Stimulated activated CD8-positive, alpha-beta memory T cell treated with anti-CD3 and anti-CD28 coated beads, Interleukin-4, amount 100 ng/mL, for 1 hour (primary cell): ENCODE measurements at places on chromosomes 7 and 10.

DNA sequence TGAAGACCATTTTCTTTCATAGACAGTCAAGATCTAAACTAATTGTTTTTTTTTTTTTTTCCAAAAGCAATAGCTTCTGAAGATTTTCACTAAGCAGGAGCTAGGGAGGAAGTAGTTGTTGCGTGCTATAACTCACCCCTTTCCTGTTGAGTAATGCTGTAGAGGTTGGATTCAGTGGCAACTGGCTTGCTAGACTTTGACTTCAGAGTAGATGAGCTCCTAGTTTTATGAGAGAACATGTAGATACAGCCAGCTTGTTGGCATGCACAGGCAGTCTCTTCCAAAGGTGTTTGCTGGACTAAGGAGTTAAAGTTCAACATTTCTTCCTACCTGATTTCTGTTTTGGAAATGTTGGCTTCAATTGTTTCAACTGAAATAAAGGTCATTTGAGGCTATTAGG lies 66.2 kb upstream of the MXI1 start:
- no peak for DNase-seq

DNA sequence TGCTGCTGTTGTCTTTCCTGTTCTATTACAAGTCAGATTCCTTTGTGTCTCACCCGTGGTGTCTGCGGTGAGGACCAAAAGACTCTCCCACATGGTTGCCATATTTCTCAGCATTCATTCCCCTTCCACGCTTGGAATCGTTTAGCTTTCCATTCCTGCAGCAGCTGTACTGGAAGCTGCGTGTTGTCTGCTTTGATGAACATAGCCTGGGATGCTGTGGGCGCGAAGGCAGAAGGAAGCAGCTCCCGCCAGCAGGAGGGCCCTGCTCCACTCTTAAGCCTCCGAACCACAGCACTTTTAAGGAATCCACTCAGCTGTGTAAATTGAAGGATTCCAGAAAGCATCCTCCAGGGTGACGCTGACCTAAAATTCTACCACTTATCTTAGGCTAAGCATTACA lies 303.6 kb upstream of the PITRM1 start:
- DNase-seq, result no peak

- DNase-seq, result no peak
Observed at GRCh38 chr7:45564886-45565455, 9.2 kb upstream of the ADCY1 start.

GRCh38 chr7:114688443-114689055 lies 233.3 kb upstream of the MDFIC start:
- DNase-seq, result no peak

DNA sequence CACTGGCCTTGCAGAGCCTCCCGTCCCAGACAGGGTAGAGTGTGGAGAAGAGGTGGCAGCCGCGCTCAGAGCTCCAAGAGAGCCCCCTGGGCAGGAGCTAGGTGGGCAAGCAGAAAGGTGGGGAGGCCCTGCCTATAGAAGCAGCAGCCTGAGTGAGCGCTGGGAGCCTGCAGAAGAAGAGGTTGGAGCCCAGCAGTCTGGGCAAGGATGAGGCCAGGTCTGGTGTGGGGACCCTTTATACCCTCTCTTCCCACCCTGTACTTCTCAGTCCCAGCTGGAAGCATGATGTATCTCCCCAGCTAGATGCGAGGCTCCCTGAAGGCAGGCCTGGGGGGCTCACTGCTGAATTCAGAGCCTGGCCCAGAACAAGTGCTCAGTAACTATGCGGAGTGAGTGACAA lies 44.5 kb upstream of the ZMIZ1 start:
- no peak for DNase-seq

DNA sequence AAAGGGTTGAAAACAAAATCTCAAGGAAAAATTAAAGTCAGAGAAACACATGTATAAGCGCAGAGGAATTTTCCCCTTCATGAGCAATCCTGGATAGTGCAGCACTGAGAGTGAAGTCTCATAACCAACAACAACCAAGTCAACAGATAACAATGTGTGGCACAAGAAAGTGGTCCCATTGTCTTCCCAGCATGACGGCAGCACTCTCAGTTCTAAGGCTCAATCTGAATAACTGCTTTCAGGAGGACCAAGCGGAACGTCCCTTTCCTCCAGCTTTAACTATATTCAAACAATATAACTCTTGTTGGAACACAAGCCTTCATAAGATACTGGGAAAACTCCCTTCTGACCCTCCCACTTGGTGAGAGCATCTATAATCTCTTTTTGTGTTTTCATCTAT lies 137.9 kb downstream of the RAPGEF5 start:
- DNase-seq, result no peak

- DNase-seq, result peak; percentile 16
Observed at GRCh38 chr7:104231054-104232046, 23.5 kb upstream of the ORC5 start.

DNA sequence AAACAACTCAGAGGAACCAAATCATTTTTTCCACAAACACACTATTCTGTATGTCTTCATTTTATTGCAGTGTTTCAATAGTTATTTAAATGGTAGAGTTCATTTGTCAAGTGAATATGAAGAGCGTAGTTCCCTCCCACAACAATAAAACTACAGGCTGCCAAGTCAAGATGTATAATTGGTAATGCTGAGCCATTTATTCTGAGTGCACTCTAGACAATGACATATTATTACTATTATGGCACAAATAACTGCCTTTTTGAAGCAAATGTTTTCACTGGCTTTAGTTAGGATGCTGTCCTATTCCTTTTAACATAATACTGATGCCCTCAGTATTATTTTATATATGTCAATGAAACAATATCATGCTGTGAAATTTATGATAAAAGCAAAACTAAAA lies 102.7 kb upstream of the PCDH15 start:
- no peak for DNase-seq

- DNase-seq, result no peak
Observed at GRCh38 chr7:68833422-68833821, 764.9 kb upstream of the AUTS2 start.

- no peak for DNase-seq
Observed at GRCh38 chr7:135427166-135427565, 82.7 kb downstream of the CNOT4 start.

GRCh38 chr10:16902606-16903005 lies 85.4 kb upstream of the RSU1 start:
- DNase-seq, result no peak

- DNase-seq, result no peak
Observed at GRCh38 chr10:49298983-49299815, at the start of gene C10orf71. Gene C10orf71, plus strand, starts transcription at chr10:49299170. Its CDS starts 23,376 bp downstream, at chr10:49322546.

- no peak for DNase-seq
Observed at GRCh38 chr7:18019555-18019954, 8.1 kb downstream of the PRPS1L1 start.

DNA sequence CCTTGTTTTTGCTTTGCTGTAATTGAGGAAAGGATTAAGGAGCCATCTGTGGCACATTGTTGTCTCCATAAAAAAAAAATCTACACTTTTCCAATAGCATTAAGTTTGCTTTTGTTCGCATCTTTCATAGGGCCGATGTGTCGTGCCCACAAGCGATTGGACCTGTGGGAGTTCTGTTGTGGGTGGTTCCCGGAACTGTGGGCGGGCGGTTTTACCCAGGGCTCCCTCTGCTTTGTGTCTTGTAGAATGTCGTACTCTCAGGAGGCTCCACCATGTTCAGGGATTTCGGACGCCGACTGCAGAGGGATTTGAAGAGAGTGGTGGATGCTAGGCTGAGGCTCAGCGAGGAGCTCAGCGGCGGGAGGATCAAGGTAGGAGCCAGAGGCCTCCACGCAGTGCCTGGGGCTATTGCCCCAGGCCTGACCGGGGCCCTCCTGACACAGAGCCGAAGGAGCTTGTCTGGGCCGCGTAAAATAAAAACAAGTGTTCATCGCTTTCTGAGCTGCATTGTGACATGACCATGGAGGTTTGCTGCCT lies 92.4 kb downstream of the ACTR3B start:
- DNase-seq, result no peak
